Natural killer cell (primary cell): ENCODE measurements at places on chromosomes 1 and 21.

- H3K4me1 ChIP-seq = no peaks in the 10 kb centered on the region
- H3K27me3 ChIP-seq = no peaks in the 10 kb centered on the region
- no peak for DNase-seq
- peaks cover 69% of the 10 kb centered on the region for H3K36me3 ChIP-seq
- H3K4me3 ChIP-seq = no peak overlapping the region
Observed at GRCh38 chr1:119953266-119953998, 57.1 kb upstream of the ADAM30 start.

- H3K36me3 ChIP-seq = no peaks in the 10 kb centered on the region
- H3K4me3 ChIP-seq = no peak overlapping the region
- no peak for DNase-seq
Observed at GRCh38 chr1:33428661-33429060, 2.2 kb downstream of the PHC2 start.

DNA sequence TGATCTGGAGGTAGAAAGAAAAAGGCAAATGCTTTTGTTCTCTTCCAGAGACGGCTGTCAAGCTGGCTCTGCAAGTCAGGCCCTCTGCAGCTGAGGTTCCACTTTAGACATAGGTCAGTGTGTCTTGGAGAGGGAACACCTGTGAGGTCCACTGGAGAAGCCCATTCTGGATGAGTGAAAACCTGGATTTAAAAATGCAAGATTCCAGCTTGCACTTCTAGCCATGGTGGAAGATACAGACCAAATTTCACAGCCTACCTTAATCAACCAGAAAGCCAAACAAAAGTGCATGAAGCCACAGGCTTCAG is 35.0 kb downstream of the AGPAT3 start:
- H3K36me3 ChIP-seq = no peaks in the 10 kb centered on the region
- H3K27me3 ChIP-seq = no peaks in the 10 kb centered on the region
- H3K4me3 ChIP-seq = no peak overlapping the region
- no peak overlapping the region for H3K27ac ChIP-seq

GRCh38 chr1:13763222-13763621 is 63.2 kb downstream of the PRDM2 start:
- no peak for DNase-seq
- H3K36me3 ChIP-seq = peaks cover 3% of the 10 kb centered on the region
- H3K4me3 ChIP-seq = no peak overlapping the region
- no peaks in the 10 kb centered on the region for H3K27me3 ChIP-seq
- H3K27ac ChIP-seq = no peak overlapping the region

DNA sequence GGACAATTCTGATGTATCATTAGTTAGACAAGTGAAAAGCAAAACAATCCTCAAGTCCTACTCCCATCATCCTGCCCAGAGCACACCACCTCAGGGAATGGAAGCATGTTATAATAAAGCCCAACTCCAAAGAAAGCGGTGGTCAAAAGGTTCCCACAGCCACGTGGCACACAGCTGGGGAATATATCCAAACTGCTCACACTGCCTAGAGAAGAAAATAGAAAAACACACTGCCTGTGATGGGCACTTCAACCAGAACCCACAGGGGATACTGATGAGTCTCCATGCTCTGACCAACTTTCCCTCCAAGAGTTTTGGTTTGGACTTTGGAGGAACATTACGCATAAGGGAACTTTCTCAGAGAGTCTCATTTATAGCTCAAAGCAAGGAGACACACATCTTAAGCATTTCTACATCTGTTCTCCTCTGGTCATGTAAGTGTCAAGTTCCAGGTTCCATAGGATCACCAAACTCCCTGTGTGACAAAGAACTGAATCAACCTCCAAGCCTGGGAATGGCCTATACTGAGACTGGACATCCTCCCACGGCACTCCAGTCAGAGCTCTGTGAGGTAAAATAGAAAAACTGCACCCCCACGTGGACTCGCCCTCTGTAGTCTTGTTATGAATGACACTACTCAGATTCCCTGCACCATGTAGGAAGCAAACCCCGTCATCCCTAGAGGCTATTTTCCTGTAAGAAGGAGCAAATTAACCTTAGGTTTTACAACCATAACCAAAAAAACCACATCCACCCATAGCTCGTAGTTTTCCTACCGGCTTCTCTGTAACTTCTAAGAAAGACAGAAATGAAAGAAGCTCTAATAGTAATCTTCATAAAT is 12.2 kb downstream of the DSTYK start:
- peak; percentile 12 for DNase-seq
- H3K4me3 ChIP-seq = no peak overlapping the region
- H3K4me1 ChIP-seq = peaks cover 7% of the 10 kb centered on the region
- H3K36me3 ChIP-seq = no peaks in the 10 kb centered on the region
